HL-60 (cell line): ENCODE measurements at places on chromosomes 5 and 9.

GRCh38 chr5:79699763-79700400 lies 10.2 kb downstream of the CMYA5 start:
- DNase-seq = no peak

GRCh38 chr9:107368696-107369095 lies 85.6 kb downstream of the RAD23B start:
- no peak for DNase-seq

DNA sequence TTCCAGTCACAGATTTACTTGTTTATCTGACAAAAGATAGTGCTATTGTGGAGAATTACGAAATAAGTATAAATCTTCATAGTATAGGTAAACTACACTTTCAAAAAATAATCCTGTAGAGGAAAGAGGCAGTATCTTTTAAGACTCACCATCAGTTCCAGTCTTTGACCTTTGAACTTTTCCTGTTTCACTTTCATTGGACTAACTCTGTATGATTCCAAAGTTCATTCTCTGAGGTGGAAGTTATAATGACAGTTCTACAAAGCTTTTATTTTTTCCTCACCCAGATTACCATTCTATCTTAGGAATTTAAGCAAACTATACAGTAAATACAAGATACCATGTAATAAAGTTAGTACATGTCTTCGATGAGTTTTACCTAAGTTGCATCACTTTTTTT lies 901.3 kb upstream of the SEMA6A start:
- DNase-seq = no peak

DNA sequence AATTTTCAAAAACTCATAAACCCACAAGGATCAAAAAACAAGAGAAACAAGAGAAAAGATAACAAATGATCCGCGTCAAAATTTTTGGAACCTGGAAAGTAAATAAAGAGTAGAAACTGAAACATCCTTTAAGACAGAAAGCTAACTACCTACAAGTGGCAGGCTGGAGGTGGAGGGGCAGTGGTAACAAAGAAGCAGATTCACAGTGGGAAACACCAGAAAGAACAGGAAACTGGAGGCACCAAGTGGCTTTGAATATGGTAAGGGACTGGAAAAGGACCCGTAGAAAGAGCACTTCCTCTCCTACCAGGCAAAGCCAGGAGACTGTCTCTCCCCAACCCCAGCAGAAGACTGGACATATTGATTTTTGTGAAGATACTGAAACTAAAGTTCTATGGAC lies 100.6 kb upstream of the TARS1 start:
- no peak for DNase-seq

- DNase-seq = no peak
These were observed 235.4 kb upstream of the RIOK2 start for GRCh38 chr5:97418462-97418861.

GRCh38 chr9:26329974-26330373 lies 562.6 kb downstream of the CAAP1 start:
- DNase-seq = no peak

DNA sequence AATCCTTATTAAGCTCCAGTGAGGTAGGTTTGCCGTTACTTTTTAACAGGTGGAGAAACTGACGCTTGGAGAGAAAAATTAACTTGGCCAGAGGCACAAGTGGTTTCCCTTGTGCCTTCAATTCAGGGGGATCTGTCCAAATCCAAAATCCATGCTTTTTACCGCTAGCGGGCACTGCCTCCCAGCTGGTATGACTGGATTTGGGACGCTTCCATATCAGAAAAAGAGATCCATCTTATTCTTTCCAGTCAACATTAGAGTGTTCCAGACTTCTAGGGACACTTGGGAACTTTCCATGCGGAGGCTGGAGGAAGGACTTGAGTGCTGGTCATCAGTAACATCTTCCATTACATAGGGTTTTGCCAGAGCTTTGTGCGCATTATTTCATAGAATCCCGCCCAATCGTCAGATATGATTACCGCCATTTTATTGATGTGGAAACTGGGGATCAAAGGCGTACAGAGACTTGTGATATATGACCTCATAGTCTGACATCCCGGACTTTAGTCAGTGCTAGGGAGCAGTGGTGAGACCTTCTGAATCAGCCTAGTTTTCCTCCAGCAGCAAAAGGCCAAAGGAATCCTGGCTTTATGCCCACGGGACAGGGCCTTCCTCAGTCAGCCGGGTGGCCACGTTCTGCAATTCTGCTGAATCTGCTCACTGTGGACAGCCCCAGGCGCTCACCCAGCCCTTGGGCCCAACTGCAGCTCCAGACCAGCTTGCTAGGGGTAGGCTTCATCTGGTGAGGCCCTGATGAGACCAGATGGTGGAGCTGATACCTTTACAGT lies 1.1 kb upstream of the GNPDA1 start:
- no peak for DNase-seq

GRCh38 chr9:130286781-130287428 lies 21.3 kb downstream of the HMCN2 start:
- no peak for DNase-seq

- DNase-seq = no peak
These were observed 32.7 kb downstream of the SMC5 start for GRCh38 chr9:70291446-70291845.

DNA sequence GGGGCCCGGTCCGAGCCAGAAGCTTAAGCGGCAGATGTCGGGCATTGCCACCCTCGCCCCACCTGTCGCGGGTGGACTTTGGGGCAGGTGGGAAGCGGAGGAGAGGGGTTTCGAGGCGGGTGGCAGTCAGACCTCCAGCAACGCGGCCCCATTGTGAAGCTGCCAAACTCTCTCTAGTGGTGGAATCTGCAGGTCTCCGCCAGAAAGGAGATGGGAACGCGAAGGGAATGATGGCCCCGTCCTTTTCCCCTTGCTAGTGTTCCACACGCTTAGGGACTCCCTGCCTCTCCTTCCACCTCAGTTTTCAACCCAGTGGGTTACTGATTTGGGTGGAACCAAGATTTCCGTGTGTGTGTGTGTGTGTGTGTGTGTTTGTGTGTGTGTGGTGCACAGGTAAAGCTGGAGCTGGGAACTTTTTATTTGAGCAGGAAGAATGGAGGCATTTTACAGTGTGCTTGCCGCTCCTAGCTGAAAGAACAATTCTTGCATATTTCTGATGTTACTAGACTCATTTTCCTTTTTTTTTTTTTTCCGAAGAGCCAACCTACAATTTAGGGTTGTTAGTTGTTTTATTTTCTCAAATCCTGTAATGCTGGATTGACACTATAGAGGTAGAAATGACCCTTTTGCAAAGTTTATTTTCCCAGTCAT lies 1.3 kb downstream of the MACIR start:
- no peak for DNase-seq

DNA sequence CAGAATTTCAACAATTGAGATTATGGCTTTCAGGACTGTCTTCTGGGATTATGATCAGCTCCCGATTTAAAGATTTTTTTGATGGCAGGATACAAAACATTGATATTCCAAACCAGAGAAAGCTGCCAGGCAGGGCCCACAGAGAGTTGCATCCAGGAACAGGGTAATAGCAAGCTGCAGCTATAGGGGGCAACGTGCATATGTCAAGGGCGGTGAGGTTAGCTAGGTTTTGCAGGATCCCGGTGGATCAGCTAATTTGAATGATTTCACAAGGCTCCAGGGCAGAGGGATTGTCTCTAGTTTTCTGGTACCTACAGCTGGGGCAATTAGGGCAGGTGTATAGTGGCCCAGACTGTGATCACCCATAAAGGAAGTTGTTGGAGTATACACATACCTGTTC lies 339.4 kb downstream of the CHSY3 start:
- DNase-seq = no peak

- no peak for DNase-seq
These were observed 13.2 kb downstream of the ENG start for GRCh38 chr9:127841087-127841835.

- DNase-seq = no peak
These were observed 240.2 kb downstream of the MAN2A1 start for GRCh38 chr5:109929911-109930310.

GRCh38 chr5:172749076-172749475 lies 21.9 kb downstream of the DUSP1 start:
- no peak for DNase-seq

GRCh38 chr9:123073441-123073840 lies 40.0 kb downstream of the GPR21 start:
- no peak for DNase-seq

- DNase-seq = no peak
These were observed 328.1 kb downstream of the HINT1 start for GRCh38 chr5:130836729-130837649.

GRCh38 chr9:105281272-105281671 lies 36.8 kb downstream of the SLC44A1 start:
- no peak for DNase-seq

DNA sequence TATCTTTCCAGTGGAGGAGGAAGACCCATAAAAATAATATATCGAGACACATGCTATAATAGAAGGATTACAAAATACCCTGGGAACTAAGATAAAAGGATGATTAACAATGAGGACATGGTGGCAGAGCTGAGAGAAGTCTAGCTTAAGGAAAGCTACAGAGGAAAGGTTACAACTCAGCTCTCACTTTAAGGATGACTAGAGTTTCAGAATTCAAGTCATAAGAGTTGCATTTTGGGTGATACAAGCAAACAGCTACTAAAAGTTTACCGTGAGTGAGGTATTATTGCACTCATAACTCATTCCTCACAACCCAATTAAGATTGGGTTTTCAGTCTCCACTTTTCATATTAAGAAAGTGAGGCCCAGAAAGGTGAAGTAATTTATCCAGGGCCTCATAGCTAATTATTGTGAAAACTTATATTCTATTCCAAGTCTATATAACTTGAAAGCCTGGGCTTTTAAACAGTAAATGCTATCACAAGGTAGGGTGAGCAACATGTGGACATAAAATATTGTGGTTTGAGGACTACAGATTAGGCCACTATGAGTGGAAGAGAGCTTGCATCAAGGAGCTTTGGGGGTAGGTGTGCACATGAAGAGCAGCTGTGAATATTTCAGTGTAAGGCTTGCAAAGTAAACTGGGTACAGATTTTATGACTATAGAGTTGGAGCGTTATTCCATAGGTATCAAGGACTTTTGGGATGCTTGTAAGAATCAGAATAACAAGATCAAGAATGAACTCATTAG lies 28.0 kb downstream of the JAKMIP2 start:
- DNase-seq = no peak

GRCh38 chr9:124664143-124664542 lies 107.0 kb downstream of the NR6A1 start:
- no peak for DNase-seq

- no peak for DNase-seq
These were observed 38.9 kb upstream of the EGFL7 start for GRCh38 chr9:136623842-136624183.

GRCh38 chr5:1948111-1948510 lies 65.4 kb upstream of the IRX4 start:
- no peak for DNase-seq

GRCh38 chr5:179798771-179799643 lies 5.2 kb downstream of the LTC4S start:
- DNase-seq = no peak

DNA sequence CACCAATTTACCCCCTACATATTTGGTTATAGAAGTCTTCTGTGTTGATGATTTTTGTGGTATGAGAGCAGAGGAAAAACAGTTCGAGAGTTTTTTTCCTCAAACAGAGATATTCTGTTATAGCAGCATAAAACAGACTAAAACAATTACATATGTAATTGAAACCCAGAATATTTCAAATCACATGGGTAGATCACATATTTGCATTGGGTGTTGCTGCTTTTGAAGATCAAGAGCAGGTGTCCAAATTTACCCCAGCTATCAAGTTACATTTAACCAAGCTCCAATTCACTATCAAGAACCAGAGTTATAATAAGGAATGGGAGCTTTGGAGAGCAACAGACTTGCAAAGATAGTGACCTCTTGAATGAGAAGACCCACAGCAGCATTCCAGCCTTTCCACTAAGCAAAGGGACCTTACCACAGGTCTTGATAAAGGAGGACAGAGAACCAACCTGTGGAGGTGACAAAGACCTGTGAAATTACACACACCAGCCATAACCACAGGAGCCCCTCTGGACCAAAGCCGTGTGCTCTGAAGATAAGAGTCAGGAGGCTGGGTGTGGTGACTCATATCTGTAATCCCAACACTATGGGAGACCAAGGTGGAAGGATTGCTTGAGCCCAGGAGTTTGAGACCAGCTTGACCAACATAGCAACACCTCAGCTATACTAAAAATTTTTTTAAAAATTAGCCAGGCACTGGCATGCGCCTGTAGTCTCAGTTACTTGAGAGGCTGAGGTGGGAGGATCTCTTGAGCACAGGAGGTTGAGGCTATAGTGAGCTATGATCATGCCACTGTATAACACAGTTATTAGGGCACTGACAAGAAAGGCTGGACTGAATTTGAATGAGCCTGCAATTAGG lies 4.0 kb upstream of the CCL28 start:
- DNase-seq = no peak

- DNase-seq = no peak
These were observed 214.8 kb downstream of the AOPEP start for GRCh38 chr9:94941211-94941875.

GRCh38 chr5:160356550-160357347 lies 13.7 kb downstream of the C1QTNF2 start:
- no peak for DNase-seq

- DNase-seq = no peak
These were observed 28.0 kb downstream of the ATP6V0E1 start for GRCh38 chr5:173011566-173011965.

DNA sequence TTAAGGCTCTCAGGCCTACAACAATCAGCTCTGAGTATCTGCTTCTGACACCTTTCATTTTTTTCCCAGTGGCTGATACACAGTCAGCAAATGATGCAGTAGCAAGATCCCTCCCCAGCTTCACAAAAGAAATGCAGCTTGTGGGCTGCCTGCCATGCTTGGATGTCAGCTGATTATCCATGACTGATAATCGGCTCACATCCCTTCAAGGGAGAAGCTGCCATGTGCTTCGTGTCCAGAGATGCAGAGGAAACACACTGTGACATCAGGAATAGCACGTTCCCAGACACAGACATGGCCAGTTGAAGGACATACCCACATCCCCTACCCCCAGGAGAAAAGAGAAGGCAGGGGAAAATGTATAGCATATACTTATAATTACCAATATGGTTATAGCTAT lies 27.9 kb downstream of the TMEM215 start:
- DNase-seq = no peak
